ENCODE measurements at places on chromosomes 4 and X. TPM values are rescaled to one million over a fixed set of nuclear protein-coding genes. Genes with fewer than 3 reads are reported as not detected.

The RBM41 gene
- 20.9 TPM for total RNA-seq

The PITX2 gene
- total RNA-seq: 3.2 TPM

The RCHY1 gene
- total RNA-seq: 40.2 TPM

The ASB9 gene
- 2.6 TPM for total RNA-seq

The CLDN34 gene
- 0.50 TPM for total RNA-seq

The ELMOD2 gene
- total RNA-seq: 25.6 TPM

The CFI gene
- total RNA-seq: 248 TPM

The DAPP1 gene
- total RNA-seq: 10.1 TPM

The SNCA gene
- 8.4 TPM for total RNA-seq

The CCDC120 gene
- total RNA-seq: 13.7 TPM

The ZAR1 gene
- total RNA-seq: not detected

The PGM2 gene
- 30.7 TPM for total RNA-seq

The CSAG1 gene
- not detected for total RNA-seq

The TCP11X2 gene
- total RNA-seq: not detected

The AREG gene
- 11.8 TPM for total RNA-seq

The SATL1 gene
- total RNA-seq: not detected
